Stimulated activated CD4-positive, alpha-beta T cell treated with anti-CD3 and anti-CD28 coated beads, TNF-alpha, amount 100 ng/mL, for 1 hour (primary cell): ENCODE measurements at places on chromosomes 12 and 14.

GRCh38 chr12:121061831-121062230 lies 22.8 kb upstream of the OASL start:
- no peak for DNase-seq

GRCh38 chr14:94380225-94381148 lies 7.9 kb downstream of the SERPINA1 start:
- no peak for DNase-seq

DNA sequence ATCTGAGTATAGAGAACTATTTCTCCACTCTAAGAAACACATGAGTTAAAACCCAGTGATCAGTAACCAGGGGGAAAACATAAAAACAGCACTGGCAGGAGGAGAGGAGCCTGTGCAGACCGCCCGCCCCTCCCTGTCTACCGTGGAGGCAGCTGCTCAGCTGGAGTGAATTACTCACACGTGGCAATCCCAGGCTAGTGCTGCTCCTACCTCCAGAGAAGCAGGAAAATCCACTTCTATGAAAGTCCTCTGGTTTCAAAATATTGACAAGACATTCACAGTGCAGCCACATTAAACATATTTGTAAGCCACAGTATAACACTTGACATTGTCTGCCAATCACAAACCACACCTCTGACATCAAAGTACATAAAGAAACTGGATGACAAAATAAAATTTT lies 16.7 kb downstream of the TMEM132D start:
- no peak for DNase-seq

- no peak for DNase-seq
Observed at GRCh38 chr14:104157016-104157928, 18.9 kb downstream of the KIF26A start.

DNA sequence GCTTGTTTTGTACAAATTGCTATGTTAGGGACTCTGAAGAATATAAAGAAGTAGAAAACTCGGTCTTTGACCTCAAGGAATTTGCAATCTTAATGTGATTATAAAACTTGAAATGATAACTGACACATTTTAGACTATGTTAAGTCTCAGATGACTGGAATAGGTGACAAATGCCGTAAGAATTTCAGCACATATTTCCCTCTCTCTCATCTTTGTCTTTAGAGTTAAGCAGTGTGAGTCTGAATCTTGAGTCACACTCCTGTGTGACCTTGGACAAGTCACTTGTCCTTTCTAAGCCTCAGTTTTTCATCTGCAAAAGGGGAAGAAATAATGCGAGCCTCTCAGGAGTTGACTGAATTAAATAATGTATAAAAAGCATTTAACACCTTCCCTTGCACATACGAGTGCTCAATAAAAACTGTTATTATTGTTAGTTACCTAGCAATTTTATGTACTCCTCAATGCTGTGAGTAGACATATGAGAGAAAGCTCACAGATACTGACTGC lies 103.7 kb downstream of the DYRK2 start:
- no peak for DNase-seq

GRCh38 chr12:5433081-5433844 lies 1.4 kb downstream of the NTF3 start:
- no peak for DNase-seq

- no peak for DNase-seq
Observed at GRCh38 chr12:78143717-78144116, 313.0 kb downstream of the NAV3 start.

DNA sequence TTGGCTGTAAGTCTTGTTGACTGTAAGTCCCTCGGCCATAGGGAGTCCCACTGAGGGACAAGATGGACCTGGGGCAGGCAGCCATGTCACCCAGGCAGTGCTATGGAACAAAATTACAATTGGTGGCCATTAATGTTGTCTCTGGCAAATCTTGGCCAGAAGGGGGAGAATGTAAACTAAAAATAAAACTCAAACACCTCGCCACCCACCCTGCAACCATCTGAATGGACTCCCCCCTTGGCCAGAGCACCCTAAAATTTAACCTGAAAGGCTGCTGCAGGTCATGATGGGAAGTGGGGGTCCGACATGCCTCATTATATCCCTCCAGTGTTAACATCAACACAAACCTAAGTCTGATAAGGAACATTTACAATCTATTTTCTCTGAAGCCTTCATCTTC lies 8.2 kb downstream of the SLC22A17 start:
- DNase-seq: no peak

DNA sequence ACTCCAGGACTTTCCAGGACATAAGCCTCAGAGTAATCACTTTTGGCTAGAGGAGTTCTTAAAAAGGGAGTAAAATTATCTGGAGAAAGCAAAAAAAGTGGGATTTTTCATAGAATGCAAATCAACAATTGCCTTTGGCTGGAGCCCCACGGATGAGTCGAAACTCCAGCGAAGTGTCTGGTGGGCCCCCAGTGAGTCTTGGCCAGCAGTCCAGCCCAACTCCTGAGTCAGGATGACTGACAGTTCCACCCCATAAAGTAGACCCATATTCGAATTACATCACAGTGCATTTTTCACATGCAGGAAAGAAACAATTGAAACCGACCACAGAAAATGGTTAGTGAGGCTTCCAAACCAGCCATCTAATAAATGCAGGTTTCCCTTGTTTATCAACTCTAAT lies 265.7 kb downstream of the BCL11B start:
- no peak for DNase-seq

- peak; percentile 55 for DNase-seq
Observed at GRCh38 chr12:113174461-113175384, 10.6 kb downstream of the DDX54 start.

GRCh38 chr12:93181409-93181965 lies 196.2 kb upstream of the NUDT4 start:
- DNase-seq: no peak

GRCh38 chr12:84375449-84376170 lies 537.0 kb downstream of the SLC6A15 start:
- DNase-seq: no peak

GRCh38 chr12:127963933-127964332 lies 303.0 kb upstream of the TMEM132C start:
- no peak for DNase-seq

DNA sequence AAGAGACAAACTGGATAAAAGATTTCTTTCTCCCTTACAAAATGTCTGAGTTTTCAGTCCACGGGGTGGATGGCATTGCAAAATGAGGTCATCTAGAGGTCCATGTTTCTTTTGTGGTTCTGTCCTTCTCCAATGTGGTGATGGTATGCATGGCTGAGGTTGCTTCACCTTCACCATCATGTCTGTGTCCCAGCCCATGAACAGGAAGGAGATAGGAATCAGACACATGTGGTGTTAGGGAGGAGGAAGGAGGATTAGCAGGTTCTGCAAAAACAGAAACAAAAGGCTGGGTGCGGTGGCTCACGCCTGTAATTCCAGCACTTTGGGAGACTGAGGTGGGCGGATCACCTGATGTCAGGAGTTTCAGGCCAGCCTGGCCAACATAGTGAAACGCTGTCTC lies 11.0 kb upstream of the AEBP2 start:
- no peak for DNase-seq

DNA sequence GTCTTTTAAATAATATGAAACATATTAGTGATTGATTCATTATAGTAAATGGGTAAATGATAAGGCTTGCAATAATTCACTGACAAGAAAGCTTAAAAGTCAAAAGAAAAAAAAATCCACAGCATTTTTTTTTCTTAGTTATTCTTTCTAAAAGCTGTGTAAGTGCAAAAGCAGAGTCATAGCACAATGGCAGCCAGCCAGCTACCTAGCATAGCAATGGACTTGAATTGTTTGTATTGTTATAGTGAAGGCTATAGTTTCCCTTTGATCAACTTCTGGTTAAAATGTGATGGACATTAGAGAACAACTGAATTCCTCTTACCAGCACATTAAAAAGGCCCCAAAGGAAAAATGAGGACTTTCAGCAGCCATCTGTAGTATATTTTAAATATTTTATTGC lies 232.1 kb downstream of the NAV3 start:
- no peak for DNase-seq

DNA sequence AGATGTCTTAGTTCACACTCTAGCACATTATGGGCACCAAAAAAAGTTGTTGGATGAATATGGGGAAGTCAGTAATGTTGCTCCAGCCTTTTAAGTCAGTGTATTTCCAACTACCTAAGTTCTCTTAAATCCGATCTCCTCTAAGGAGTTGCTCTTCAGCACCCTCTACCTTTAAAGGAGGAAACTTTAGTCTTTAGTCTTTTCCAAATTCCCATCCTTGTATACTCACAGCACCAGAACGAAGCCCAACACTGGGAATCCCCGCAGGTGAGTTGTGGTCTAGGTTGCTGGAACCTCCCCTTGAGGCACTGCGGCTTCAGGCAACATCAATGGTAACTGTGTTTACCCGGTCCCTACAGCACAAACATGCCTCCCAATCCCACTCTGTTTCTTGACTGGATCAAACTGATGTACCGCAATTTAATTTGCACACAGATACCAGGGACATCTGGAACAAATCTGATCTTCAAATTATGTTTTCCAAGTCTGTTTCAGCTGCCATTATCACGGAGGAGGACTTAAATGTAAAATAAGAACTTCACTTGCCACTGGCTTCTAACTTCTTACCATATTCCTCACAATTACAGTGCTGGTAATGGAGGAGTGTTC lies 179.0 kb downstream of the FOXN3 start:
- DNase-seq: no peak

GRCh38 chr14:103859416-103860202 lies 12.2 kb upstream of the PPP1R13B start:
- DNase-seq: no peak

DNA sequence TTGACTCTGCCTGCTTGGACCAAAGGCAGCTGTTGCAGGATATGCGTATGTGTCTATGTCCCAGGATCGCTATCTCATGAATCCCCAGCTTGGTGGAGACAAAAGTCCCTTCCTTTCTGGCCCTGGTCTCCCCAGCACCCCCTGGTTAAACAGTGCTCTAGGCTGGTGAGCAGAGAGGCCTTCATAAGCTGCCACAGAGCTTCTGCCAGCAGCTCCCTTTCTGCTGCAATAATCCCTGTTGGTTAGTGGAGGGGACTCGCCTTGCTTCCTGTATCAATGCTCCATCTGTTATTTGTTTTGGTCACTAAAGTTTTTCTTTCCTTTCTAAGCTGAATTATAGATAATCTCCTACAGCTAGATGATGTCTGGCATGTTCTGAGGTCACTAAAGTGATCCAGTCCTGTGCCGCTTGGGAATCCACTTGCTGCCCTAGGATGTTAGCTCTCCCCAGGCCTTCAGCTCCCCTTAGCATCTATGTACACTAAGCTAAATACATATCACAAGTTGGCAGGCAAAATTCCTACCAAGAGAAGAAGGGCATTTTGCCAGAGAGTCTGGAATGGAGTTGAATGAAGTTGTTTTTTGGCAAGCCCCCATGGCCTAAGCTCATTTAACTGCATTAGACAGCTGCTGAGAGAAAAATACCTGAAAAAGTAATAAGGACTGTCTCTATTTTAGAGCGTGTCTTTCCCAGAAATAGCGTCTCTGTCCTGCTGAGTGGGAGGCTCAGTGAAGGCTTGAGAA lies 47.8 kb downstream of the RDH12 start:
- DNase-seq: no peak

- no peak for DNase-seq
Observed at GRCh38 chr12:13875744-13876143, 105.7 kb downstream of the GRIN2B start.

- no peak for DNase-seq
Observed at GRCh38 chr12:7067096-7067495, 6.6 kb downstream of the C1S start.

DNA sequence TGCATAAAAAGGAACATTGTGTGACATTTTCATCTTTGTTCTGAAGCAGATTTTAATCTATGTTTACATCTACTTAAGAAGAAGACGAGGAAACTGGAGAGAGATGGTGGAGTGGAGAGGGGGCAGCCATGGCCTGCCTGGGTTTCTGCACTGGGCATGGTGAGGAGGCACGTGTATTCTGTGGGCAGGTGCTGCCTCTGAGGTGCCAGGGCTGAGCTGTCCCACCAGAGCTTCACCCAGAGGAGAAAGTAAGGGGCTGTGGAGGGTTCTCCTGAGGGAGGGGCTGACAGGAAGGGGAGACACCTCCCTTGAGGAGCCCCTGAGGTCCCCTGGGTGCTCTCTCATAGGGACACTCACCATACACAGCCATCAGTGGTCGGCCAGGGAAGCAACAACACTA lies 372.4 kb upstream of the OR4E1 start:
- DNase-seq: no peak

- no peak for DNase-seq
Observed at GRCh38 chr12:11133816-11134215, 628 bp downstream of the TAS2R30 start.

- no peak for DNase-seq
Observed at GRCh38 chr12:116067892-116068291, 209.6 kb downstream of the MED13L start.

DNA sequence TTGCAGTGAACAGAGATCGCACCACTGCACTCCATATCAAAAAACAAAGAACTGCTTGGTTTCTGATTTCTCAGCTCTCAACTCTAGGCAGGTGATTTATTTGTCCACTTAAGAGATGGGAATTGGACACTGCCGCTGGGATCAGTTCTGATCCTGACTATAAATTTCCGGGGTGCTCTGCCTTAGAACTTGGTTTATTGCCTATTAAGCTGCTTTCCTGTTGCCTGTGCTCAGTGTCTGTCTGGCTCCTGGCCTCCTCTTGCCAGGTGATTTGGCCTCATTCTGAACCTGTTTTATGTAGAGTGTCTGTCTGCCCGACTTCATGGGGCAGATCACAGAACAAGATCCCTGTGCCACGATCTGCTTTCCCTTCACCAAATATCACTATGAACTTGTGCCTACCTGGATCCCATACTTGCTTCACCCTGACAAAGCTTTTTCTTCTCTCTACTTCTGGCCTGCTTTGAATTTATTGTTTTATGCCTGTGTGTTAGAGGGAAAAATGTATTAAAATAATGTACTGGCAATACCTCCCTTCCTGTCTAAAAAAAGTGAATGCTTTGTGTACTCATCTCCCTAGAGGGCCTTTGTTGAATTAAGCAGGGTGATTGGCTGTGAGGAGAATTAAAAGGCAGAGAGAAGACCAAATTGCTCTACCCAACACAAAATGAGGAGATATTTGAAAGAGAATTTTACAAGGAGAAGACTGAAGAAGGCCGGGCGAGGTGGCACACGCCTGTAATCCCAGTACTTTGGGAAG lies 27.6 kb downstream of the CDKN1B start:
- no peak for DNase-seq

DNA sequence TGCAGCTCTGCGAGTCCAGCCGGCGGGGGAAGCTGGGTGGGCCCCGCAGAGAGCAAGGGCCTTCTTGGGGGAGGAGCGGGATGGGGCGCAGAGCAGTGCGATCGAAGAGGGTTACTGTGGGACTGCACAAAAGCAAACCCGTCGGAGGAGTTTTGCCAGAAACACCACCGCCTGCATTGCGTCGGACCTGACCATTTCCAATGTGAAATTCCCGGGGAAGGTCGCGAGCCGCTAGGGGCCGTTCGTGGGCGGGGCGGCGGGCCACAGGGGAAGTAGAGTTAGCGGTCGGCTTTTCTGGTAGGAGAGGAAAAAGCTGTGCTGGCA lies 333 bp upstream of the KCNA1 start:
- no peak for DNase-seq

GRCh38 chr14:50955373-50956043 lies 11.2 kb upstream of the PYGL start:
- no peak for DNase-seq

GRCh38 chr14:77284466-77284865 lies 13.5 kb upstream of the NGB start:
- DNase-seq: no peak
